Stimulated activated CD8-positive, alpha-beta memory T cell treated with anti-CD3 and anti-CD28 coated beads, Interleukin-12 subunit alpha, Interleukin-12 subunit beta, amount 100 ng/mL, for 1 hour (primary cell): ENCODE measurements at places on chromosomes 4 and X.

GRCh38 chrX:129818123-129818522 is 25.6 kb downstream of the ZDHHC9 start:
- no peak for DNase-seq

DNA sequence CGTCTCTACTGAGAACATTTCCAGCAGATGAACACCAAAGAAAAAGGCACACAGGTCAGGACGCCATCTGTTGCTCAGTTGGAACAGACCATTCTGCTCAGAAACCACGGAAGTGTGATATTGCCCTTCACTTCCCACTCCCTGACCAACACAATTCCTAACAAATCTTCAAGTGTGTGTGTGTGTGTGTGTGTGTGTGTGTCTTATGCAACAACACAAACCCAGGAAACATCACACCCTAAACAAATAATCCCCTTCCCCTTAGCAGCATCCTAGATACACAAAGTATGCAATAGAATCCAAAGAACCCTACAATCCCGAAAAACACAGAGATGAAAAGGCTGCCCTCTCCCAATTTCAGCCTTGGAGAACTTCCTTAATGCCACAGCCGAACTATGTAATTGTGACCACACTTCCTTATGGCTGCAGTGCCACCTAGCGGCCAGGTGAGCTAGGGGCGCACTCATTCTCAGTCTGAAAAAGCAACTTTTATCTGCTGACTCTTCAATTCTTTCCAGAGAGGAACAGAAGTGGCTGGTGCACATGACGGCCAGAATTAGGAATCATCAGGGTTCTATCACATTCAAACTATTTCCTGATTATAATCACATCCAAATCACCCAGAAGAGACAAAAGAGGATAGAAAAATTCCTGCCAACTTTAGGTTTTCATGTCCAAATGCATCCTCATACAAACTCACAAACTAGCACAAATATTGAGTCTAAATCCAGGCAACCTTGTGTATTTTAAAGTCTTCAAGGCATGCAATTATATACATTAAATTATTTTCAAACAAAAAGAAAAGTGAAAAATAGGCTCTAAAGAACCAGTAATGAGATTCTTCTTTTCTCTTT is 164.9 kb downstream of the DHX15 start:
- DNase-seq: peak; percentile 39

GRCh38 chrX:153423652-153424051 is 12.4 kb downstream of the ZFP92 start:
- no peak for DNase-seq

DNA sequence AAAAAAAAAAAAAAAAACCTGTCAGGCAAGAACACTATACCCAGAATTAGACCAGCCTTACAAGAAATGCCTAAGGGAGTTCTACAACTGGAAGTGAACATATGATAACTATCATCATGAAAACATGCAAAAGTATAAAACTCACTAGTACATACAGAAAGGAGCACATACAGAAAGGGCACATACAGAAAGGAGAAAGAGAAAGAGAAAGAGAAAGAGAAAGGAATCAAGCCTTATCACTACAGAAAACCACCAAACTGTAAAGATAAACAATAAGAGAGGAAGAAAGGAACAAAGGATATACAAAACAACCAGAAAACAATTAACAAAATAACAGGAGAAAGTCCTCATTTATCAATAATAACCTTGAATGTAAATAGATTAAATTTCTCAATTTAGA is 50.4 kb downstream of the PHKA1 start:
- DNase-seq: no peak

DNA sequence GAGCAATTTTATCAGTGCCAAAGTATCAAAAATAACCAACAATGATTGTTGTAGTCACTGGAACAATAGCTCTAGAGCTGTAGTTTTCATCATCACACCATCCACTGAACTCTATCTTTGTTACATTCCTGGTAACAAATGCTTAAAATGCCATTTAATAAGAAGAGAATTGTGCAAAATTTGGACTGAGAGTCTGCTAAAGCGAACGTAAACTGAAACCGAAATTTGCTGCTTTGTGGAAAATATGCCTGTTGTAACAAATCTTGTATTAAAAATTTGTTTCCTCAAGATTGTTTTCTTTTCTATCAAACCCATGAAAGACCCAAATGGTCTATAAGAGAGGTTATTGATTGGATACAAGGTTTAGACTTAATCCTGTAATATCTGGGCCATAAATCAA is 109.3 kb upstream of the TECRL start:
- DNase-seq: no peak
